ENCODE measurements at places on chromosomes 2 and 18. TPM values are rescaled to one million over a fixed set of nuclear protein-coding genes. Genes with fewer than 3 reads are reported as not detected.

DNA sequence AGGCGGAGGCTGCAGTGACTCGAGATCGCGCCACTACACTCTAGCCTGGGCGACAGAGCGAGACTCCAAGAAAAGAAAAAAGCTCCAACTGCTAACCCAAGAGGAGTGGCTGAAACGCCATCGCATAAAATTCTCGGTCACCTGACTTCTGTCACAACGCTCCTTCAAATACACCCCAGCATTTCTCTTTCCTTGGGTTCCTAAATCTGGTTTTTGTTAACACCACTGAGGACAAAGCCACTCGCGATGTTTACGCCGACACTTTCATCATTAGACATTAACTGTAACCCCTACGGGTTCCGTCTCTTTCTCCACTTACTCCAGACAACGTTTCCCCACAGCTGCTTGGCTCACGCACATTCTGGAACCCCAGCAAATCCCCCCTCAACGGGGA is 679 bp downstream of the CLK1 start:
- H3K4me1 ChIP-seq, result peaks cover 14% of the 10 kb centered on the region
- peak overlapping the region; percentile 100 for H3K27ac ChIP-seq
- H3K4me3 ChIP-seq, result peak overlapping the region; percentile 100
- no peaks in the 10 kb centered on the region for H3K27me3 ChIP-seq
- H3K36me3 ChIP-seq, result peaks cover 11% of the 10 kb centered on the region

Gene MXD1
- 6.8 TPM for polyA plus RNA-seq

Gene REG3A
- polyA plus RNA-seq, result not detected

Gene RAB27B
- 0.63 TPM for polyA plus RNA-seq

- H3K27me3 ChIP-seq, result peaks cover 2% of the 10 kb centered on the region
- peaks cover 22% of the 10 kb centered on the region for H3K4me1 ChIP-seq
- H3K4me3 ChIP-seq, result no peak overlapping the region
- no peaks in the 10 kb centered on the region for H3K36me3 ChIP-seq
- peak; percentile 78 for DNase-seq
These were observed 182.7 kb upstream of the GLI2 start for GRCh38 chr2:120552800-120553481.

Gene ACMSD
- polyA plus RNA-seq, result 0.46 TPM

GRCh38 chr18:57631697-57632096 is 10.1 kb upstream of the NARS1 start:
- peaks cover 3% of the 10 kb centered on the region for H3K4me1 ChIP-seq
- H3K4me3 ChIP-seq, result no peak overlapping the region
- H3K27me3 ChIP-seq, result no peaks in the 10 kb centered on the region
- no peak for DNase-seq

Gene LIMS3
- 3.4 TPM for polyA plus RNA-seq

- H3K36me3 ChIP-seq, result no peaks in the 10 kb centered on the region
- H3K27me3 ChIP-seq, result no peaks in the 10 kb centered on the region
- peaks cover 9% of the 10 kb centered on the region for H3K4me1 ChIP-seq
- no peak overlapping the region for H3K4me3 ChIP-seq
- peak; percentile 56 for DNase-seq
- no peak overlapping the region for H3K27ac ChIP-seq
These were observed 168.1 kb downstream of the TRIB2 start for GRCh38 chr2:12884713-12885282.

DNA sequence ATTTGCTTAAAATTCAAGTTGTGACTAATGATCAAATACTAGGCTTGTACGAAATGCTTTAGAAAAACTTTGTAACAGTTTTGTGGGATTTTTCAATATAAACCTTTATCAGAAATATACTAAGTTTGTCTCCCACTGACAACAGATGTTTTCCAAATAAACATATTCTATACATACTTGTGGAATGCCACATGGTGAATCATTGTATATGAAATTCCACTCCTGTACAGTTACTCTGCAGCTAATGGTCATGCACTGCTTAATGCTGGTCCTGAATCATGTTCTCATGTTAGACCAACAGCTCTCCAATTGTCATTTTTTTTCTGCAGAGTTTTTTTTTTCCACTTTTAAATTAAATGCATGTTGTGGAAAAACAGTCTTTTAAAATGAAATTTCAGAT is 90.1 kb downstream of the DPP4 start:
- no peak overlapping the region for H3K27ac ChIP-seq
- H3K4me1 ChIP-seq, result no peaks in the 10 kb centered on the region
- H3K36me3 ChIP-seq, result no peaks in the 10 kb centered on the region
- H3K27me3 ChIP-seq, result no peaks in the 10 kb centered on the region
- DNase-seq, result no peak

- H3K36me3 ChIP-seq, result peaks cover 49% of the 10 kb centered on the region
- H3K27ac ChIP-seq, result no peak overlapping the region
- no peaks in the 10 kb centered on the region for H3K27me3 ChIP-seq
- no peak for DNase-seq
- H3K4me1 ChIP-seq, result peaks cover 11% of the 10 kb centered on the region
These were observed 5.7 kb downstream of the CCT7 start for GRCh38 chr2:73239776-73240175.

- peaks cover 15% of the 10 kb centered on the region for H3K36me3 ChIP-seq
- H3K4me3 ChIP-seq, result no peak overlapping the region
- no peak overlapping the region for H3K27ac ChIP-seq
- H3K27me3 ChIP-seq, result no peaks in the 10 kb centered on the region
These were observed 30.0 kb downstream of the HAT1 start for GRCh38 chr2:171952276-171952675.

GRCh38 chr18:58247363-58247834 is 203.4 kb downstream of the NEDD4L start:
- no peaks in the 10 kb centered on the region for H3K27me3 ChIP-seq
- DNase-seq, result peak; percentile 53
- no peaks in the 10 kb centered on the region for H3K36me3 ChIP-seq

Gene RESP18
- polyA plus RNA-seq, result not detected

DNA sequence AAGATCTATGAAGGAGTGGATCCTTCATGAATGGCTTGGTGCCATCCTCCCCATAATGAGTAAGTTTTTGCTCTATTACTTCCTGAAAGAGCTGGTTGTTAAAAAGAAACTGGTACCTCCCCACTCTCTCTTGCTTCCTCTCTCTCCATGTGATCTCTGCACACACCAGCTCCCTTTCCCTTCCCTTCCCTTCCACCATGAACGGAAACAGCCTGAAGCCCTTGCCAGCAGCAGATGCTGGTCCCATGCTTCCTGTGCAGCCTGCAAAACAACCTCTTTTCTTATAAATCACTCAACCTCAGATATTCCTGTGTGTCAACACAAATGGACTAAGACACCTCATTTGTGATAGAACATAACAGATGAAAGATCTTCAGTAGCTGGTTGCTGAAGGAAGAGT is 303.5 kb upstream of the ACVR2A start:
- H3K4me3 ChIP-seq, result no peak overlapping the region
- no peak for DNase-seq
- H3K36me3 ChIP-seq, result no peaks in the 10 kb centered on the region
- H3K4me1 ChIP-seq, result no peaks in the 10 kb centered on the region
- H3K27ac ChIP-seq, result no peak overlapping the region

DNA sequence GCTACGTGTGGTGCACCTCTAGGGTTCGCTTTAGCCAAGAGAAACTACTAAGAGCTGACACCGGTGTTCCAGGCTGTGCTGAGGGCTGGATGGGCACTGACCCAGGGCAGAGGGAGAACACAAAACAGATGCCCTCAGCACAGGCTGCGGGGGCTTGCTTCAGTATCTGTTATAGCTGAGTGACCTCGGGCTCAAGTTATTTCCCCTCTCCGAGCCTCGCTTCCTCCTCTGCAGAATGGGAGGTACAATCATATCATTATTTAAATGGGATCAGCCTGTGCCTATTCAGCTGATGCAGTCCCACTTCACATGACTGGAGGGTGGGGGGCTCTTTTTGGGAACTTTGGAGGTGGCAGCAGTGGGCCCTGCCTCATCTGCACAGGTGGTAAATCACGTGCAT is 156.1 kb upstream of the APCDD1 start:
- no peaks in the 10 kb centered on the region for H3K36me3 ChIP-seq
- H3K27ac ChIP-seq, result no peak overlapping the region
- DNase-seq, result no peak
- H3K27me3 ChIP-seq, result no peaks in the 10 kb centered on the region
- H3K4me3 ChIP-seq, result no peak overlapping the region
- peaks cover 6% of the 10 kb centered on the region for H3K4me1 ChIP-seq

DNA sequence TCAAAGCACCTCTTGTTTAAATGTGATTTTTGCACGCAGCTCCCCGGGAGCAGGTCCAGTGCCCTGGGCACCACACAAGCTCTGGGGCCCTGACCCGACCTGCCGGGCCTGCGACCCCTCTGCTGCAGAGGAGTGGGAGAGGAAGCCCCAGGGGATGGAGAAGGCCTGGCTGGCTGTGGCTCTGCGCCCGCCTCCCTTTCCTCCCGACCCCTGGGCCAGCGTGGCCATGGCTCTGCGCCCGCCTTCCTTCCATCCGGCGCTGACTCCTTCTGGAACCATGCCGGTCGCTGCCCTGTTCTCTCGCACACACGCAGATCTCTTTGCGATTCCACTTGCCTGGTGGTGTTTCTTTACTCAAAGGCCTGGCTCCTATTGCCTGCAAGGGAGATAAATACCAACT is 166.5 kb upstream of the SALL3 start:
- H3K36me3 ChIP-seq, result no peaks in the 10 kb centered on the region
- H3K4me3 ChIP-seq, result no peak overlapping the region
- no peak overlapping the region for H3K27ac ChIP-seq
- no peaks in the 10 kb centered on the region for H3K4me1 ChIP-seq
- DNase-seq, result no peak
- H3K27me3 ChIP-seq, result peaks cover 48% of the 10 kb centered on the region

Gene TBC1D8
- 19.6 TPM for polyA plus RNA-seq

Gene ZSWIM2
- polyA plus RNA-seq, result not detected

Gene MAPRE2
- polyA plus RNA-seq, result 38.0 TPM

GRCh38 chr2:70212298-70212932 is 21.6 kb upstream of the C2orf42 start:
- no peak overlapping the region for H3K4me3 ChIP-seq
- no peaks in the 10 kb centered on the region for H3K4me1 ChIP-seq
- H3K36me3 ChIP-seq, result peaks cover 32% of the 10 kb centered on the region
- H3K27ac ChIP-seq, result no peak overlapping the region
- no peaks in the 10 kb centered on the region for H3K27me3 ChIP-seq
- DNase-seq, result no peak

DNA sequence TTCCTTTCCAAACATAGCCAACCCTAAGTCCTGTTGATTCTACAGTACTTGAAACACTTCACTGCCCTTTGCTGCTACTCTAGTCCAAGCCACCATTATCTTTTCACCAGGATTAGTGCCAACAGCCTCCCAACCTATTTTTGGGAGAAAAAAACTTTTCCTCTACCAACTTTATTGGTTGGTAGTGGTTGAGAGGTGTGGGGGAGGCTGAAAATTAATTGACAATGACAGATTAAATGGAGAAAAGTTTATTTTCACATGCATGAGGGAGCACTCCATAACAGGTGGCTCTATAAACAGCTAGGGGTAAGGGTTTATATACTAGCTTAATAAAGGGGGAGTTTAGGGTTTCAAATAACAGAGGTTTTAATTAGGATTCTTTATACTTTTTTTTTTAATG is 37.8 kb upstream of the ITPRID2 start:
- no peaks in the 10 kb centered on the region for H3K27me3 ChIP-seq
- H3K27ac ChIP-seq, result no peak overlapping the region
- H3K36me3 ChIP-seq, result no peaks in the 10 kb centered on the region
- no peaks in the 10 kb centered on the region for H3K4me1 ChIP-seq
- H3K4me3 ChIP-seq, result no peak overlapping the region

DNA sequence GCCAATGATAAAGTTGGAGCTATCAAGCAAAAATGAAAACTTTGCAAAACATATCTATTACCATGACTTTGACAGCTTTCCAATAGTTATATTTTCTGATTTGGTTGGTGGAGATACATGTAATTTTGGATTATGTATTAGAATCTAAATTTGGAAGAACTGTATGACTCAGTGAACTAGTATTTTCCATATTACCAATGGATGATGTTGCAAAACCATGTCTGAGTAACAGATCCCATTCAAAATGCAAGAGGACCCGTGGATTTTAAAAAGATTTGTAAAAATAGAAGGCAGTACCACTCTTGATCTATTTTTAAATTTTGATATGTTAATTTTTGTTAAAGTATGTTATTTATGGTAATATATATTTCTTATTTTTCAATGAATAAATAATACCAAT is 83.0 kb downstream of the TAF4B start:
- no peaks in the 10 kb centered on the region for H3K27me3 ChIP-seq
- DNase-seq, result peak; percentile 50
- H3K27ac ChIP-seq, result no peak overlapping the region
- no peak overlapping the region for H3K4me3 ChIP-seq

Gene MOCOS
- polyA plus RNA-seq, result 0.22 TPM

- peaks cover 13% of the 10 kb centered on the region for H3K4me1 ChIP-seq
- no peaks in the 10 kb centered on the region for H3K27me3 ChIP-seq
- no peak overlapping the region for H3K27ac ChIP-seq
- no peaks in the 10 kb centered on the region for H3K36me3 ChIP-seq
- no peak for DNase-seq
These were observed 543.0 kb downstream of the TNS1 start for GRCh38 chr2:217459680-217460405.

DNA sequence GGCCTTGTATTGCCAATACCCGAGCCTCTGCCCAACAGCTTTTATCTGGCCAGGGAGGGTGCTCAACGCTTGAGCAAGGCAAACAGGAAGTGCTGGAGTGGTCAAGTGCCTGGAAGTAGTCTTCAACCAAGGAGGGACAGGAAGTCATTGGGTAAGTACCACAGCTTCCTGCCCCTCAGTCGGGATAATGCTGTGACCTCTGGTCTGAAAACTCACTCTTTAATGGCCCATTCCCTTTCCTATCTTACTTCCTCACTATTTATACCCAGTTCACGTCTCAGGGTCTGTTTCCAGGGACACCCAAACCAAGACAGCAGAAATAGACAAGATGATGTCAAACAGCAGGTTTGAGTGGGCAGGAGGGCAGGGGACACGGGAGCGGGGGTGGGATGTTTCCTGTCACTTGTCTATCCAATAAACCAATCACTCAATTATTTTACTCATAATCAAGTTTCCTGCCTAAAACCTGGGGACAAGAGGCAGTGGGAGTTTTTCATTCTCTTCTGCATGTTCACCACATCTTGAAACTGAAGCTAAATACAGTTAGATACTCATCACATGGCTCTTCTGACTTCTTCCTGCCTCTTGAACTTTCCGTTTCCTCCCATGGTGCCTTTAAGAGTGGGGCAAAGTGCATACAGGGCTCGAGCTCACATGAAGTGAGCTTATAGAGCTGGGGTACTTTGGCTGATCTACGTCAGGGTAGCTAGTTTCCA is 68.9 kb upstream of the CAB39 start:
- H3K27ac ChIP-seq, result no peak overlapping the region
- H3K36me3 ChIP-seq, result no peaks in the 10 kb centered on the region
- DNase-seq, result peak; percentile 43
- no peak overlapping the region for H3K4me3 ChIP-seq

Measured in muscle of leg (tissue), 16 donors.